ENCODE measurements at places on chromosomes 16 and 17.
A peak's percentile ranks its signal among the peaks of the same experiment; 100 is the strongest.

GRCh38 chr16:81095653-81095952 is 592 bp downstream of the GCSH start:
- no peak for DNase-seq

DNA sequence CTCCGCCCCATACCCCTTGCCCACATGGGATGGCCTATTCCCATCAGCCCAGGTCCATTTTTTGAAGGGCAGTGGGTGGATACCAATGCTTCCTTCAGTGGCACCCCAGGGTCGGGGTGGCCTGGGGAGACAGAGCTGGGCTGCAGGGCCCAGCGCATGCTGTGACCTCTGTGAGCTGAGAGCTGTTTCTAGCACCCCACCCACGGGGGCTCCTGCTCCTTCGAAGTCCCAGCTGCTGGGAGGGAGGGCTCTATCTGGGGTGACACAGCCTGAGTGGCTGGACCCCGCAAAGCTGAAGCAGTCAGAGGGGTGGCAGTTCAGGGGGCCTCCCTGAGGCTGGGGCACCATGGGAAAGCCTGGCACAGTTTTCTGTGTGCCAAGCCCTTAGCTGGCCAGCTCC is 10.7 kb downstream of the PAM16 start:
- DNase-seq = no peak

- DNase-seq = no peak
These were observed 2.0 kb downstream of the KDM6B start for GRCh38 chr17:7835814-7836595.

GRCh38 chr17:49515196-49515770 is 20.2 kb downstream of the NGFR start:
- DNase-seq = peak; percentile 86

GRCh38 chr17:2022647-2023240 is 2.4 kb downstream of the RTN4RL1 start:
- no peak for DNase-seq

DNA sequence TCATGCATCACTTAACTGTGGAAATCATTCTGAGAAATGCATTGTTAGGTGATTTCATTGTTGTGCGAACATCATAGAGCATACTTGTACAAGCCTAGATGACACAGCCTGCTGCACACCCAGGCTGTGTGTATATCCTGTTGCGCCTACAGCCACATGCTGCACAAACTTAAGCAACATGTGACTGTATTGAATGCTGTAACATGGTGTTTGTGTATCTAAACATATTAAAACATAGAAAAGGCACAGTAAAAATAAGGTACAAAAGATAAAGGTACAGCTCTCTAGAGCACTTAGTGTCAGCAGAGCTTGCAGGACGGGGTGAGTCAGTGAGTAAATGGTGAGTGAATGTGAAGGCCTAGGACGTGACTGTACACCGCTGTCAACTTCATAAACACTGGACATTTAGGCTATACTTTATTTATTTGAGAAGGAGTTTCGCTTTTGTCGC is 11.9 kb downstream of the FOXK2 start:
- no peak for DNase-seq

- DNase-seq = no peak
These were observed 50.8 kb upstream of the ZCCHC14 start for GRCh38 chr16:87543436-87544191.

DNA sequence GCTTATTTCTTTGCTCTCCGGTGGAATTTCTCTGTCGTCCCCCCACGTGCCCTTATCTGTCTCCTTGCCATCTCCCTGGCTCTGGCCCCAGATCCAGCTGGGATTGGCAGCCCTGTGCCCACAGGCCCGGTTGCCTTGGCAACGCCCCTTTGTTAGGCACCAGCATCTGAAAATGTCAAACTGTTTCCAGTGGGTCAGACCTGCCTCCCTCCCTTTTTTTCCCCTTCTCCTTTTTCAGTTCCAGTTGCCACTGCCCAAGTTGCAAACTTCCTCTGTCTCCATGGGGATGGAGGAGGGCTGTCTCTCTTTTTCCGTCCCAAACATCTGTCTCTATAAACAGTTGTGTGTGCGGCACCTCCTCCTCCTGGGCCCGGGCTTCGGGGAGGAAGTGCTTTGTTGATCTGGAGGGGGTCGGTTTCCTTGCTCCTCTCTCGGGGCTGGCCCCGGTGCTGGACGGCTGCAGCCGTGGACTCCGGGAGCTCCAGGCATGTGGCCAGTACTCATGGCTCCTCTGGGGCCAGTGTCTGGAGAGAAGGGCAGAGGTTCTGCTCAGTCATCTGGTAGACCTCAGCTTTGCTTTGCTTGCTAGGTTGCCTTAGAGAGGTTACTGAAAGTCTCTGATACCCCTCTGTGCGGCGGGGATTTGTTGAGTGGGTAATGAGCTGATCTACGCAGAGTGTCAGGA is 35.3 kb downstream of the SOCS3 start:
- DNase-seq = peak; percentile 77

- no peak for DNase-seq
These were observed 18.3 kb downstream of the RARA start for GRCh38 chr17:40327244-40327729.

DNA sequence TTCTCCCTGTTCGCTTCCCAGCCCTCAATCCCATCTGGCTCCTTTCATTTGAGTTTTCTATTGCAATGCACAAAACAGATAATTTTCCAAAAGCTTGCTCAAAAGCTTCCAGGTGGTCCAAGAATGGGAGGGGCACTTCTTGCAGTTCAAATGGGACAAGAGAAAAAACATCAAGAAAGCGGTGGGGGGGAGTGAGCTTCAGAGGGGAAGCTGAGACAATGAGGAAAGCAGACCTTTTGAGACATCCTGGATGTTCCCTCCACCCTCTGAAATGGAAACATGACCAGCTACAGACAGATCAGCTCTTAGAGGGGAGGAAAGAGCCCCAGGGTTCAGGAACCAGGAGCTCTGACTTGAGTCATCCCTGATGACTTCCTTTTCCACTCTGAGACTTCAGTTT is 368.2 kb downstream of the SLC39A11 start:
- DNase-seq = no peak

- DNase-seq = no peak
These were observed 287.2 kb upstream of the HSBP1 start for GRCh38 chr16:83520596-83520995.

DNA sequence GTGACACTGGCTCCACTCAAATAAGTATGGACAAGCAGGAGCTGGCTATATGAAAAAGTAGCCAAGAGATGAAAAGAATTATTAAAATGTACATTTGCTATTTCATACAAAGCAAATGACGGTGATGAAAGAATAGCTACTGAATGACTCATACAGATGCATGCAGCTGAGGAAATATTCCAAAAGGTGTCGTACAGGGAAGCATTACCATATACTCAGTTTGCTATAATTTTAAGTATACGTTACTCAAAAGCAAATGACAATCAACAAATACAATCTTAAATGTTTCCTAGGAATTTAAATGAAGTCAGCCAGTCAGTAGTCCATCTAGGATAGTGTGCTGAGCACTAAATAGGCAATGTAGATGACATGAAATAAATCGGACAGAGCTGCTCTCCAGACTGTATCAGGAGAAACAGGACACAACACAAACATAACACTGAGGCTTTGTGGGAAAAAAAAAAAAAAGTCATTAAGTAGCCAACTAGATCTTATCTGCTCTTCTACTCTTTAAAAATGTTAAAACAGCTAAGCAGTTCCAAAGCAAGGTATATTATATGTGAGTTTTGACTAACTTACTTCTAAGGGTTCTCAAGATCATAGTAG is 65.0 kb downstream of the NCOR1 start:
- no peak for DNase-seq

- no peak for DNase-seq
These were observed 84.2 kb downstream of the TMC6 start for GRCh38 chr17:78044280-78044835.

DNA sequence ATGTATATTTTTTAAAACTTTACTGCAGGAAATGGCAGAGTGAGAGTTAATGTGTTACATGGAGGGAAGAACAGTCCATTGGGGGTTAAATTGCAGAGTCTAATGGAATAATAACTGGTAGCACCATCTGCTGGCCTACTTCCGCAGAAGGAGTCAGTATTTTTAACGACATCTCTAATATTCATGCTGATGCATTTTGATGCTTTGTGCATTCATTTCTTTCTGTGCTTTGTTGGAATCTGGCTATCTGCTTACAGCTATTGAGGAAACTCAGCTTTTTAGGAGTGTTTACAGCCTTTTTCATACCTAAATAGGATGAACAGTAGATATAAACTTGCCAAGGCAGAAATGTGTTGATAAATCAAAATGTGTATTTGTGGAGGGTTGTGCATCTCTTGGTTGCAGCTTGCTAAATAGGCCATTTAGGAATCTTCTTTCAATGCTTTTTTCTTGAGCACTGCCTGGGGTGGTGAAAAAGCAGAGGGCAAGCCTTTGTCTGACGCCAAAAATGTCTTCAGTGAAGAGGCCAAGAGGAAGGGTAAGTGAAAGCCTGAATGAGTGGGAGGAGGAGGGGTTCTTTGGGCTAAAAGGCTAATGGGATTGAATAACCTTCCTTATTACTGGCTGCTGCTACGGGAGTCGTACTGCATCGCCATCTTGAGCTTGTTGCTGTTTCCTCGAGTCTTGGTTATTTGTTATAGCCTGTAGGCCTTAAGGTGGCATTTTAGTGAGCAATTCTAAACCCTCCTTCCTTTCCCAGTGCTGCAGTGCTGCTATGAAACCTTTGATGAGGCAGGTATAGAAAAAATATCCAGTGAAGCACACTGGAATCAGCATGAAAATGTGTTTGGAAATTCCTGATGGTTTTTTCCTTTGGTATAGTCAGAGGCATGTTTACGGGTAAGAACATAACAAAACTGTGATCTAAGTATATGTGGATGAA is 153.3 kb downstream of the CHD9 start:
- DNase-seq = peak; percentile 37

- no peak for DNase-seq
These were observed 24.2 kb downstream of the STAT5A start for GRCh38 chr17:42312285-42313130.

DNA sequence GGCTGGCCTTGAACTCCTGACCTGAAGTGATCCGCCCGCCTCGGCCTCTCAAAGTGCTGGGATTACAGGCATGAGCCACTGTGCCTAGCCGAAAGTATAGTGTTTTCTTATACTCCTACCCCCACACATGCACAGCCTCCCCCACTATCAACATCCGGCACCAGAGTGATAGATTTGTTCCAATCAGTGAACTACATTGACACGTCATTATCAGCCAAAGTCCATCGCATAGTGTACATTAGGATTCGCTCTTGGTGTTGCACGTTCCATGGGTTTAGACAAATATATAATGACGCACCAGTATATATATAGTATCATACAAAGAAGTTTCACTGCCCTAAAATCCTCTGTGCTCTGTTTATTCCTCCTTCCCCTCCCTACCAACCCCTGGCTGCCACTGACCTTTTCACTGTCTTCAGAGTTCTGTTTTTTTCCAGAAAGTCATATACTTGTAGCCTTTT is 11.9 kb upstream of the TM4SF5 start:
- DNase-seq = no peak

GRCh38 chr17:12726131-12726530 is 60.4 kb downstream of the MYOCD start:
- no peak for DNase-seq

GRCh38 chr17:19720631-19721426 is 4.4 kb upstream of the SLC47A2 start:
- DNase-seq = no peak

DNA sequence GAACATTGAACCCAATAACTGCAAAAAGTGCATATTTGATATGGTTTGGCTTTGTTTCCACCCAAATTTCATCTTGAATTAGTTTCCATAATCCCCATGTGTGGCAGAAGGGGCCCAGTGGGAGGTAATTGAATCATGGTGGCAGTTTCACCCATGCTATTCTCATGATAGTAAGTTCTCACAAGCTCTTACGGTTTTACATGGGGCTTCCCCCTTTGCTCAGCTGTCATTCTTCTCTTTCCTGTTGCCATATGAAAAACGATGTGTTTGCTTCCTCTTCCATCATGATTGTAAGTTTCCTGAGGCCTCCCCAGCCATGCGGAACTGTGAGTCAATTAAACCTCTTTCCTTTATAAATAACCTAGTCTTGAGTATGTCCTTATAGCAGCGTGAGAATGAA is 127.6 kb downstream of the CHD9NB start:
- DNase-seq = no peak

DNA sequence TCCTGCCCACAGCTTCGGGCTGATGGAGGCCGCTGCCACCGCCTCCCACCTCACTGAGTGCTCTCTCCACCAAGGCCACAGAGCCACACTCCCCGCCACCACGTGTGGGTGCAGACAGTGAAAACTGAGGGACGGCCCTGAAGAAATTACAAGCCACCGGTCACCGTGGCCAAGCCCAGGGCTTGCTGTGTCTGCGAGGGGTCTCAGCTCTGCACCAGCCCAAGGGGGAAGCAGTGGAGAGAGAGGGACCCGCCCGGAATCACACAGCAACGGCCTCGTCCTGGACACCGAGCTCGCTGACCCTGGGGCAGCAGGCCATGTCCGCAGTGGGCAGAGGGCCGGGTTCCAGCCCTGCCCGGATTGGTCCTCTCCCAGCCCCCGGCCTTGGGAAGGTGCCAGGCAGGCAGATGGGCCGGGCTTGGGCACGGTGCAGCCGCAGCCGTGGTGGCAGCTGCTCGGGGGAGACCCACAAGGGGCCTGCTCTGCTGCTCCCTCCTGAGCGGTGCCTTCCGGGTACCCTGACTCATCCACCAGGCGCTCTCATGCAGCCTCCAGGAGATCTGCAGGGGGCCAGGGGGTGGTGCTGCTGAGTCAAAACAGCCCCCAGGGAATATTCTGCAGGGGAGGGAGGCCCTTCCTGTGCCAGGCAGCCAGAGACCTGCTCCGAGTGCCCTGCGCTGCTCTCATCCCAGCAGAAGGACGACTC is 52.0 kb downstream of the CBFA2T3 start:
- no peak for DNase-seq

- no peak for DNase-seq
These were observed 236.6 kb downstream of the MRTFB start for GRCh38 chr16:14307527-14308367.

DNA sequence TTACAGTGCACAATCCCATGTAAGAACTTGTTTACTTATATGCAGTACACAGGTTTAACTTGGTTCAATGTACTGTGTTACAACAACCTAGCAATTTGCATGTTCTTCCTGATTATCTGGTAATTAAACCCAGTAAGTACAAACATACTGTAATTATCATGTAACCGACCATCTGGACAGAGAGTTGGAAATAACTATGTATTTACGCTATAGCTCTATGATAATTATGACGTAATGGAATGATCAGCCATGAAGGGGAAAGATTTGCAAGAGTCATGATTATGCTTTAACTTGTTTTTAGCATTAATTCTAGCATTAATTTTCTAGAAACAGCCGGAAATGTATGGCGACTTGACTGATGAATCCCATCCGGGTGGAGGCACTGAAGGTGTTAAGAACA is 74.8 kb upstream of the SALL1 start:
- no peak for DNase-seq

DNA sequence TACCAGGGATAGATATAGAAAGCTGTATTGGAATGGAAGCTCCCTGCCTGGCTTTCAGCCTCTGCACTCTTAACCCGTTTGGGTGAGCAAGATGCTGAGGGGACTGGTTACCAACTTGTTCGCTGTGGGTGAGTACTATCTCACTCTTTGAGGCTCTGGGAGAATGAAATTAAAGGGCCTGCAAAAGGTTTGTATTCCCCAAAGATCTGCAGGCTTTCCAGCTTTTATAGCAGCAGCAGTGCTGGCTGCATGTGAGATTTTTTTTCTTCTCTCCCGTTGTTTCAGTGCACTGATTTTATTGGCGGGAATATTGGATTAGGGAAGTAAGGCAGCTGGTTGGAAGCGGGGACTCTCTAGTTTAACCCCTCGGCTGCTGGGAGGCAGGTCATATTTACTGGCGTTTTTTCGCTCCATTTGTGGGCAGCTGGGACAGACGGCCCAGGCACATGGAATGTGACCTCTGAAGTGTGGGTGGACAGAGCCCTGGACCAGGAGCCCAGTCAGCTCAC is 30.9 kb downstream of the C17orf75 start:
- DNase-seq = no peak

GRCh38 chr17:70624211-70624610 is 454.9 kb downstream of the KCNJ2 start:
- DNase-seq = no peak

All from BJ (cell line).